NCI-H2081 treated with DMSO at 0.1 percent for 48 hours (cell line): ENCODE measurements at places on chromosomes 4 and X.

DNA sequence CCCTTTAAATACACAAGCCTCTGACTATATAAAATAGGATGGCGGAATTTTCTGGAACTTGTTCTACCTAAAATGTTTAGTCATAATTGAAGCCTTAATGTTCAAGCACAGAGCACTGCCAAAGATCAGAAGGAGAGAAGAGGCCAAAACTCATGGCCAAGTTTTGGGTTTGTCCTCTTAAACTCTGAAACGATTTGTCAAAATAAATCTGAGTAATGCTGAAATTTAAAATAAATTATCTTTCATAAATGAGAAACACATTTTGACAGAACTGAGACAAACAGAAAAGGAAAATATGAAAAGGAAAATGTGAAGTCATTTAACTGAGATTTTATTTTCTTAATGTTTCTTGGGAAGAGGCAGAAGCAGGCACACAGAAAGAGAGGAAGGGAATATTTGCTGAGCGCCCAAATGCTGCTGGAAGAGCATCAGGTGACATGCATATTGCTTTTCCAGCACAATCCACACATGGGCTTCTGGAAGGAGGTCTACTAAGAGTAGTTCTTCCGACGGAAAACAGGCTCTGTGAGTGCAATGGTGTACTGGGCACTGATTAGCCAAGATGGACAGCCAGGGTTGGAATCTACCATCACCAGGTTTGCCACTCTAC, 47.4 kb upstream of the ZNF518B start:
- no peak for DNase-seq

GRCh38 chr4:181181331-181181730, 1061.9 kb upstream of the TENM3 start:
- DNase-seq, result no peak

- no peak for DNase-seq
Observed at GRCh38 chrX:130347321-130347720, 7.6 kb downstream of the SLC25A14 start.

- no peak for DNase-seq
Observed at GRCh38 chrX:133609166-133609565, 193.9 kb upstream of the GPC4 start.

DNA sequence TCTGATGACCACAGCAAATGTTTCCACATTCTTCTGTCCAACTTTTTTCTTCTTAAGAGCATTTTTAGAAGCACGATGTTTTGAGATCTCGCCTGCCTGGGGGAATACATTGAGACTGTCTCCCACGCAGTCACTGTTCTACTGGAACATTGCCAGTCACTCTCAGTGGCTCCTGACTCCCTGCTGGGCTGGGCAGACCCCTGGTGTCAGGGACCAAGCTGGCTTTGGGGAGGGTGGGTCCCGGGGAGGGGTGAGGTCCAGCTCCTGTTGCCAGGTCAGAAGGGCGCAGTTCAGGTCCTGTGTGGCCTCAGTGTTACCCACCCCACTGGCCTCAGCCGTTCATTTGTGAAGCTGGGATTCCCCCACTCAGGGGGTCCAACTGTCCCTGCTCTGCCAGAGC, 18.9 kb upstream of the ABLIM2 start:
- no peak for DNase-seq

GRCh38 chrX:20237864-20238263, 28.8 kb downstream of the RPS6KA3 start:
- DNase-seq, result no peak

- DNase-seq, result peak; percentile 37
Observed at GRCh38 chr4:120156120-120156718, 89.6 kb upstream of the MAD2L1 start.

GRCh38 chr4:80465238-80465637, 129.7 kb downstream of the CFAP299 start:
- no peak for DNase-seq

GRCh38 chr4:182764137-182764536, 153.0 kb downstream of the DCTD start:
- no peak for DNase-seq

GRCh38 chr4:36399762-36400353, 118.4 kb downstream of the DTHD1 start:
- no peak for DNase-seq

- DNase-seq, result no peak
Observed at GRCh38 chrX:45202171-45202570, 1.5 kb upstream of the DIPK2B start.

GRCh38 chr4:15434091-15434490, 6.3 kb downstream of the C1QTNF7 start:
- no peak for DNase-seq

DNA sequence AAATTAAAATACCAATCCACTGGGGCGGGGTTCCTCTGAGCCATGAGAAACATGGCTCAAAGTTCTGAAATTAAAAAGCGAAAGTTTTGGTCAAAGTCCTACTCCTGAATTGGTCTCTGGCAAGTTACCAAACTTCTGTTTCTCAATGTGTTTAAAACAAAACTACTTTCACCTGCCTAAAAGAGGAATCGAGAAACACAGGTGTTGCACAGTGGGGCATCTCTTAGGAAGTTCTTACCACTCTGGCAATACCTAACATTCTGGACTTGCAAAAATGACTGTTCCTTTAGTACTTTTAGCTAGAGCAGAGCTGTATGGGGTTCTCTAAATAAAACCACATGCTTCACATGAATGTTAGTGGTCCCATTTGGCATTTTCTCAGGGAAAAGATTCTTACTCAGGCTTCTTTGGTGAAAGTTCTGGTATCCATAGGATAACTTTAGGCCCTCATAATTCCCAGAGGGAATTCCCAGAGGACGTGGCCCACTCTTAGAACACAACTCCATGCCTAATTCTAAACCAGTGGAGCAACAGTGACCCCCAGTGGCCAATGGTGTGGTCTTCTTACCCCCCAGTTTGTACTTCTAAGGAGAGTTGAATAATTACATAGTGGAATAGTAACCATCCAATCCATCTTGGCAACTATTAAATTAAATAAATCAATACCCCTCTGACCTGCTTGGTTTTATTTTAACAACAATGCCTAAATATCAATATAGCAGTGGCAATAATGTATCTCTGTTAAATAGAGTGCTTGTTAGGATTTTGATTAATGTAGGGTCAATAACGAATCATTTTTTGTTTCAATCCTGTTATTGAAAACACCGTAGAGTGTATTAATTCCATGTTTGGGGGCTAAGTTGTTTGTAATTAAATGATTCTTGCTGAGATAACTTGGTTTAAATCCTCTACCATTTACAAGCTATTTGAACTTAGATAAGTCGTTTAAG, 21.9 kb downstream of the BMP3 start:
- DNase-seq, result no peak

GRCh38 chrX:152925835-152926234, 28.0 kb downstream of the ZNF185 start:
- no peak for DNase-seq

GRCh38 chr4:153189016-153189801, 15.0 kb upstream of the TRIM2 start:
- no peak for DNase-seq

GRCh38 chr4:75658876-75659275, 14.3 kb downstream of the G3BP2 start:
- DNase-seq, result no peak

GRCh38 chrX:37424000-37424429, 74.9 kb downstream of the PRRG1 start:
- no peak for DNase-seq

DNA sequence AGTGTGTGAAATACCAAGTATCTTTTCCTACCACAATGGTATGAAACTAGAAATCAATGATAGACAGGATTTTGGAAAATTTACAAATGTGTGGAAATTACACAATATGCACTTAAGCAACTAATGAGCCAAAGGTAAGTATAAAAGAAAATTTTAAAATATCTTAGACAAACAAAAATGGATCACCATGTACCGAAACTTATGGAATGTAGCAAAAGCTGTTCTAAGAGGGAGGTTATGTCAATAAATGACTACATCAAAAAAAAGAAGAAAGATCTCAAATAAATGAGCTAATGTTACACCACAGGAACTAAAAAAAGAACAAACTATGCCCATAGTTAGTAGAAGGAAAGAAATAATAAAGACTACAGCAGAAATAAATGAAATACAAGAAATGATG, 1084.1 kb downstream of the TECRL start:
- no peak for DNase-seq

GRCh38 chrX:13179100-13179499, 134.7 kb upstream of the FAM9C start:
- DNase-seq, result no peak

- DNase-seq, result no peak
Observed at GRCh38 chr4:55736605-55737183, 82.9 kb upstream of the EXOC1L start.

- DNase-seq, result no peak
Observed at GRCh38 chrX:70525733-70526132, 81.1 kb downstream of the DLG3 start.

- no peak for DNase-seq
Observed at GRCh38 chrX:76148041-76148665, 24.7 kb upstream of the PBDC1 start.

- DNase-seq, result no peak
Observed at GRCh38 chr4:146883070-146883469, 62.6 kb downstream of the TTC29 start.

DNA sequence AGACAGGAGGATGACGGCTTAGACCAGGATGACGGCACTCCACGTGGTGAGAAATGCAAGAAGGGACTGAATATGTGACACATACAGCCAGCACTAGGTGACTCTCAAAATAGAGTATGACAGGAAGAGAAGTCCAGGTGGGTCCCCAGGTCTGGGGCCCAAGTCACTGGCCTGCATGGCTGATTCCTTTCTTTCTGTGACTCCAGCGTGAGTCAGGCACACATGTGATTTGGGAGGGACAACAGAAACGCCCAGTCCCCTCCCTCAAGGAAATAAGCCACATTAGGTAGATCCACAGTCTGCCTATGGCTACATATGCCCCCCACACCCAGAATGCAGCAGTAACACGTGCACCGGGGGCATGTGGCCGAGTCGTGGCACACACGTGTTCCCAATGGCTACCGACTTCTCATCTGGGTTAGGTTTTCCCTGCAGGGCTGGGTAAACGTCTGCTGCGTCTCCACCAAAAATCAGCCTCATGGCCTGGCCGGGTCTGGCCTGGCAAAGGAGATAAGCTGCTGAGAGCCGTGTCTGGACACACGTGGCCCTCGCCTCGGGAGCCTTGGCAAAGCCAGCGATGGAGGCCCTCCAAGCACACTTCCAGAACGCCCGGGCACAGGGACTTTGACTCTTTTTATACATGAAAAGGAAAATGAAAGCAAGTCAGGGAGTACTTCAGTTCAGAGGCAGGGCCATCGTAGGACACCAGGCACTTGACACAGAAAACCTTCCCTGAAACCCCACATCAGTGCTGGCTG, 19.3 kb downstream of the SEL1L3 start:
- no peak for DNase-seq

DNA sequence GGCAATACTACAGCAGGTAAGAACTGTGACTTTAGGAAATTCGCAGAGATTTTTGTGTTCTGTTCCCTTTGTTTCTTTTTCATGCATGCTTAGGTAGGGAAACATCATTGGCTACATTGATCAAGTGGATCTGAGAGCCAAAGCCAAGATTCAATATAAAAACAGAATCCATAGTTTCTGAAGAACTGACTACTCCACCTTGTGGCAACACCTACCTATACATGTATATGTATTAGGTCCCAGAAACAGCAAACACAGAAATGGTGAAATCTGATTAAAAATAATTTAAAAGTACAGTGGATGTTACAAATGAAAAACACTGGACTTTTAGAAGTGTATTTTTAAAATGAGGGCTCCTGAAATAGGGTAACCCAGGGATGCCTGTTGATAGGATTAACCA, 322.6 kb upstream of the MAOA start:
- no peak for DNase-seq

GRCh38 chr4:122715221-122715620, 17.3 kb upstream of the BBS12 start:
- no peak for DNase-seq

DNA sequence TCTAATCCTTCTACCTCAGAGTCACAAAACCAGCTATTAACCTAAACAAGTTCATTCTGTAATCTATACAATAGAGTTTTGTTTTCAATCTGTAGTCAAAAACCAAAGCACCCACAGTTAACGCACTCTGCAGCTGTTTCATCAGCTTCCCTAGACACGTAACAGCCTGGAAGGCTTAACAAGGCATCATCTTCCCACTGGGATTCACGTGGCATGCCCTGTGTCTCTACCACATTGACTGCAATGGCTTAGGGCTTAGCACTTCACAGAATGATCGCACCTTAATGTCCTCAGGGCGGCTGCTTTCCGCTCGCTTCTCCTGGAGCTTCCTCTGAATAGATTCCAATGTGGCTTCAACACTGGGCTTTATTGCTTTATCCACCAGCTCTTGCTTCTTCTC, 49.7 kb upstream of the NAP1L5 start:
- DNase-seq, result no peak

DNA sequence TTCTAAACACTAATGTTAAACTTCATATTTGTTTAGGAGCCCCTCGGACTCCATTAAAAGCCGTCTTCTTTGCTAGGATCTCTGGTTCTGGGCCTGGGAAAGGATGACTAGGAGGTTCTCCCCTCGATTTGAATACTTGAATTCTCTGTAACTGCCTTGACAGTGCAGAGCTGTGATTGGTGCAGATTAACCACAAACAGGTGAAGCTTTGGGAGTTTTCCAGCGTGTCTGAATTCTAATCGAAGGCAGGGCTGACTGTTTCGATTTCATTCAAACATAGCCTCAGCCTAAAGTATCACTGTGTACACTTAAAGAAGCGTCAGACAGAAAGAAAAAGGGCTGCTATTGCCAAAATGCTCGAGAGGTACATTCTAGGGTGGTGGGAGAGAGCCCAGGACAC, 29.0 kb downstream of the TFDP3 start:
- no peak for DNase-seq

DNA sequence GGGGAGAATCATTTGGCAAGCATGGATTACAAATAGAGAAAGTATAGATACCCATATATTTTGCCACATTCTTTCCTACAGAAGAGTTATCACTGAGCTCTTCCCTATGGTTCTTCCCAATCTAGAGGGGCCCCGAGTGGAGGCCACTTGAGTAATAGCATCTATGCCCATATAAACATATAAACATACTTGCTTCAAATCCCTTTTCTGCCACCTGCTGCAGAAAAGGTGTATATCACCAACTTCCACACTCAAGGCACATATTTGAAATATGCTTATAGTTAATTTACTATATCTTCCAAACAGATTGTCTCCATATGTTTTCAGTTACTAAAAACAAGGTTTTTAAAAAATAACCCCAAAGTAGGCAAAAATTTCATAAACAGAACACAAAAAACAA, 642.8 kb upstream of the DIPK2B start:
- no peak for DNase-seq

- no peak for DNase-seq
Observed at GRCh38 chr4:147980586-147980985, 248.7 kb downstream of the ARHGAP10 start.

DNA sequence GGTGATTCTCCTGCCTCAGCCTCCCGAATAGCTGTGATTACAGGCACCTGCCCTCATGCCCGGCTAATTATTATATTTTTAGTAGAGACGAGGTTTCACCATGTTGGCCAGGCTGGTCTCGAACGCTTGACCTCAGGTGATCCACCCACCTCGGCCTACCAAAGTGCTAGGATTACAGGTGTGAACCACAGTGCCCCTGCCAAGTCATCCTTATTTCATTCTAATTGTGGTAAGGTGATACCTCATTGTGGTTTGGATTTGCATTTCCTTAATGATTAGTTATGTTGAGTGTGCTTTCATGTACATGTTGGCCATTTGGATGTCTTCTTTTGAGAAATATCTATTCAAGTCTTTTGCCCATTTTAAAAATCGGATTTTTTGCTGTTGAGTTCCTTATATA, 93.0 kb downstream of the USP9X start:
- no peak for DNase-seq
